Naive B cell (primary cell): ENCODE measurements at places on chromosomes 5 and 9. TPM values are rescaled to one million over a fixed set of nuclear protein-coding genes. Genes with fewer than 3 reads are reported as not detected.

The NXNL2 gene
- not detected for polyA plus RNA-seq

The ADAMTS13 gene
- polyA plus RNA-seq, result not detected

The MARCOL gene
- polyA plus RNA-seq, result not detected

DNA sequence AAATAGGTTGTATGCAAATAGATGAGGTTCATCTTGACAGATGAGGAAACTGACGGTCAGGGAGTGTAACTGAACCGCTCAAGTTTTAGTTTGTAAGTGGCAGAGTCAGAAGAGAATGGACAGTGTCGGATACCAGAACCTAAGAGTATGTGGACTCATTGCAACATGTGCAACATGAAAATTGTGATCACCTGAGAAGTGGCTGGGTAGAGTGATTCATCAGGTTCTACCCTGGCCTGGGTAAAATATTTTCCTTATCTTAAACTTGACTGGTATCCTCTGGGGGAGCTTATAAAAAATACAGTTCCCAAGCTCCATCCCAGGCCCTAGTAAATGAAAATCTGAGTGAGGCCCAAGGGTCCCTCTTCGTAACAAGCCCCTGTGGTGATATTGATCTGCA lies 35.2 kb upstream of the MIER3 start:
- H3K27me3 ChIP-seq, result no peaks in the 10 kb centered on the region
- H3K36me3 ChIP-seq, result no peaks in the 10 kb centered on the region

DNA sequence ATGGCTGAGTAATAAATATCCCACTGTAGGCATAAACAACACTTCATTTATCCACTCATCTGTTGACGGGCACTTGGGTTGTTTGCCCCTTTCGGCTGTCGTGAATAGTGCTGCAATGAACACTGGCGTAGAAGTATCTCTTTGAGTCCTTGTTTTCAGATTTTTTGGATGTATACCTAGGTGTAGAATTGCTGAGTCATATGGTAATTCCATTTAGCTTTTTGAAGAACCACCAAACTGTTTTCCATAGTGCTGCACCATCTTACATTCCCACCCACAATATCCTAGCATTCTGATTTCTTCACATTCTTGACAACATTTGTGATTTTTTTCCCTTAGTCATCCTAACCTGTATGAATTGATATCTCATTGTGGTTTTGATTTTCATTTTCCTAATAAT lies 109.0 kb downstream of the NXNL2 start:
- H3K4me3 ChIP-seq, result no peak overlapping the region
- DNase-seq, result no peak
- H3K36me3 ChIP-seq, result peaks cover 15% of the 10 kb centered on the region

DNA sequence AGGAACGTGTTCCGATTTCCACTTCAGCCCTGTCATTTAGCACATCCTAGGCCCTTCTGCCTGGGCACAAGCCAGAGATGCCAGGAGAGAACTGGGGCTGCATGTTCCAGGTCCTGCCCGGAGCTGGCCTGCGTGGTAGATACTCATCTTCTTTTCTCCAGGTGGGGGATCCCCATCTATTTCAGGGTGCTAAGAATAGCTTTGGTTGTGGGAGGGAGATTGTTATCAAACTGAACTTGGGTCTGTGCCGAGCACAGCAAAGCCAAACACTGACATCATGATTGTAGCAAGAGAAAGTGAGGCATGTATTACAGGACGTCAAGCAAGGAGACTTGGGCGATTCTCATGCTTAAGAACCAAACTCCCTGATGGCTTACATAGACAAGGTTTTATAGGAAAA lies 18.2 kb downstream of the C9orf153 start:
- H3K27ac ChIP-seq, result no peak overlapping the region
- no peaks in the 10 kb centered on the region for H3K36me3 ChIP-seq

DNA sequence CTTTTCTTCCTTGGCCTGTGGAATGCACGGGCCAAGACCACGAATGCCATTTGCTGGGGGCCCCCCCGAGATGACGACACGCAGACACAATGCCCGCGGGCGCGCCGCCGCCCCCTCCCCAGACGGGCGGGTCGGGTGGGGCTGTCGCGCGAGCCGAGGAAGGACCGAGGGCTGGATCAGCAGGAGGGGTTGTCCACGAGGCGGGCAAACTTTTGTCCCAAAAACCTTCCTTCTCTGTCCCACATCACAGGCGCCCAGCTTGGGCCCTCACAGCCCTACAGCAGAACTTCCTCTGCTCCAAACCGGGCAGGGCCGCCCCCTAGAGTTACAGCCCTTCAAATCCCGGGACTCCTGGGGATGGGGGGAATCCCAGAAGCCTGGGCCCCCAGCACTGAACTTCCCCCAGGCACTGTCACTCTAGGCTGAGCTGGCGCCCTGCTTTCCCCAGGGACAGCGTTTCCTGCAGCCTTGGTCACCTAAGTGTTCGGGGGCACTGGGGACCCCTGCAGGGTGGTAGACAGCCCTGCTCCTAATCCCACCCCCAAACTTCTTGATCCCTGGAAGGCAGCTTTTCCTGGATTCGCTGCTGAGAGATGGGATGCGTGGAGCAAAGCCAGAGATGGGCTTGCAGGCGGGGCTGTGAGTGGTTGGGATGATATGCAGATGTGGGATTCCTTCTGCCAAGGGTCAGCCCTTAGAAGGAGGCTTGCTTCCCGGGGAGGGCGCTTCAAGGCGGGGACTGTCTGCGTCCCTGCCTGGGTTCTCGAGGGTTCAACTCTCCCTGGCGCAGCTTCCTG lies 980 bp downstream of the COL5A1 start:
- H3K4me3 ChIP-seq, result peak overlapping the region; percentile 80
- H3K27me3 ChIP-seq, result peaks cover 28% of the 10 kb centered on the region
- no peaks in the 10 kb centered on the region for H3K36me3 ChIP-seq
- DNase-seq, result no peak

DNA sequence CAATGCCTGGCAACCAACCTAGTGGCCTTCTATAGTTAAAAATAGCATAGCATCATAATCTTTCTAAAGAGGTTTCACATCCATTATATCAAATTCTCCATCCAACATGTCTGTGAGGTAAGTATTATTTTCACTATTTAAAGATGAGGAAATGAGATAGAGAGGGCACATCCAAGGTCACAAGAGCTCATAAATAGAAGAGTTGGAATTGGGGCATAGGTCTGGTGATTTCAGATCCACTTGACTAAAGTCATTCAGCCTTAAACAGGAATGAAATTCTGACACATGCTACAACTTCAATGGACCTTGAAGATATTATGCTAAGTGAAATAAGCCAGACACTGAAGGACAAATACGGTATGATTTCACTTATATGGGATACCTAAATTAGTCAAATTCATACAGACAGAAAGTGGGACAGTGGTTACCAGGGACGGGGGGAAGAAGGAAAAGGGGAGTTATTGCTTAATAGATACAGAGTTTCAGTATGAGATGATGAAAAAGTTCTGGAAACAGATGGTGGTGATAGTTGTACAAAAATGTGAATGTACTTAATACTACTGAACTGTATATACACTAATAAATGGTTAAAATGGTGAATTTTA lies 259.6 kb upstream of the NR4A3 start:
- H3K27me3 ChIP-seq, result no peaks in the 10 kb centered on the region
- H3K4me3 ChIP-seq, result no peak overlapping the region
- peaks cover 9% of the 10 kb centered on the region for H3K36me3 ChIP-seq
- H3K4me1 ChIP-seq, result no peaks in the 10 kb centered on the region
- H3K27ac ChIP-seq, result no peak overlapping the region

DNA sequence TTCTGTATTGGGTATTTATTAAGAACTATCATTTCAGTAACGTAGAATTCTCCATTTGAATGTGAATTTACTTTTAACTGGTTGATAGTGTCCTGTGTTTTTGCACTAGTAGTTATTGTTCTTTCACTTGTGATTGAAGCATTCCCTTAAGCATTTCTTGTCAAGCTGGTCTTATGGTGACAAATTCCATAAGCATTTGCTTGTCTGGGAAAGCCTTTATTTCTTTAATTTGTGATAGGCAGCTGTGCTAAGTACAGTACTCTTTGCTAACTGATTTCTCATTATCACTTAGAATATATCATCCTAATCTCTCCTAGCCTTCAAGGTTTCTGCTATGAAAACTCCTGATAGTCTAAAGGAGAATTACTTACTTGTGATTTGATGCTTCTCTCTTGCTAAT lies 21.3 kb upstream of the SPATA31E1 start:
- H3K27me3 ChIP-seq, result no peaks in the 10 kb centered on the region
- no peak overlapping the region for H3K27ac ChIP-seq
- H3K36me3 ChIP-seq, result peaks cover 7% of the 10 kb centered on the region
- no peak for DNase-seq
- H3K4me3 ChIP-seq, result no peak overlapping the region
